Peyer's patch (tissue), 4 donors: ENCODE measurements at places on chromosomes 16 and 17. TPM values are rescaled to one million over a fixed set of nuclear protein-coding genes. Genes with fewer than 3 reads are reported as not detected.

DNA sequence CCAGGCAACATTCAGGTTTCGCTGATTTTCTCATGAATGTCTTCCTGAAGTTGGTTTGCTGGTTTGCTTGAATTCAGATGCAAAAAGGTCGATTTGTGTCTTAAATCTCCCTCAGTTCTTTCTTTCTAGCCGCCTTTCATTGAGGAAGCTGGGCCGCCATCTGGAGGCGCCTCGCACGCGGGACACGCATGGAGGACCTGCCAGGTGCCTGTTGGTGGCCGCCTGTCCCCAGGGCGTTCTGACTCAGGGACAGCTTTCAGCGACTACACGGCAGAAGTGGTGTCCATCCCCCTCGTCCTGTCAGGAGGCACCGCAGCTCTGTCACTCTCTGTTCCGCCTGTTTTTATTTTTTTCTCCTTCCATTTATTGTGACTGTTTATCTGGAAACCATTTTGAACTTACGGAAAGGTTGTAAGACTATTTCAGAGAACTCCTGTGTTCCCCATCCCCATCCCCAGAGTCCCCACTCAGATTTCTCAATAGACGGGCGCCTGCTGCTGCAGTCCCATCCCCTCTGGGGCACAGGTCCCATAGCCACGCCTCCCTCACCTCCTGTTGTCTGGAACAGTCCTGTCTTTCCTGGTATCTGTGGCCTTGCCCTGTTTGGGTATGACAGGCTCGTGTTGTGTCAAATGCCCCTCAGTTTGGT is 33.2 kb downstream of the COX4I1 start:
- H3K36me3 ChIP-seq, result no peaks in the 10 kb centered on the region
- peaks cover 8% of the 10 kb centered on the region for H3K4me1 ChIP-seq
- H3K27ac ChIP-seq, result no peak overlapping the region
- H3K4me3 ChIP-seq, result no peak overlapping the region

DNA sequence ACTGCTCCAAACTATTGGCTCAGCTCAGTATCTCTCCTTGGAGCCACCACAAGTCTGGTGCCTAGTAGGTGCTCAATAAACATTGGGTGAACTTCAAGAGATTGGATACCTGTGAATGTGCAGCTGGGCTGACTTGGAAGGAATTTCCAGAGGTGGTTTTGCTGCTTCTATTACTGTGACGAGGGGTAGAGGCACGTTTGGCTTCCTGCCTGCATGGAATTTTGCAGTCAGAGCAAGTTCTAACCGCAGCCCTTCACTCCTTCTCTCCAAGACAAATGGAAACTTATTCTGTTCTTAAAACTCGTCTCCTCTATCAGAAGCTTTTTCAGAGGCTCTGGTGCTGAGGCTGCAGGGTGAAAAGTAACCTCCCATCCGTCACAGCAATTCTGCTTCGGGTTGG is 342.5 kb downstream of the CPPED1 start:
- no peaks in the 10 kb centered on the region for H3K4me1 ChIP-seq
- no peak overlapping the region for H3K4me3 ChIP-seq
- no peak for DNase-seq
- no peak overlapping the region for H3K27ac ChIP-seq

DNA sequence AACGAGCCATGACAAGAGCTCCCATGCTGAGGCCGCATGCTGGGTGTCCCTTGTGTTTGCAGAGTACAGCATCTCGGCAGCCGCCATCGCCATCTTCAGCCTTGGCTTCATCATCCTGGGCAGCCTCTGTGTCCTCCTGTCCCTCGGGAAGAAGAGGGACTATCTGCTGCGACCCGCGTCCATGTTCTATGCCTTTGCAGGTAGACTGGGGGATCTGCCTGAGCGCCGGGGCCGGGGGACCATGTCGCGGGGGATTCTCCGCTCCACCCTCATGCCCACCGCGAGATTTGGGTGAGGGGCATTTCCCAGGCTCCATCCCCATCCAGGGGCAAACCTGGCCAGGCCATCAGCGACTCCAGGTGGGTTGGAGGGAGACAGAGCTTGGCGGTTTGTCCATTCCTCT is 10.7 kb downstream of the CACNG1 start:
- H3K27me3 ChIP-seq, result no peaks in the 10 kb centered on the region
- no peak overlapping the region for H3K27ac ChIP-seq
- H3K4me3 ChIP-seq, result no peak overlapping the region
- no peaks in the 10 kb centered on the region for H3K4me1 ChIP-seq

GRAP gene
- total RNA-seq, result 85.0 TPM

DNA sequence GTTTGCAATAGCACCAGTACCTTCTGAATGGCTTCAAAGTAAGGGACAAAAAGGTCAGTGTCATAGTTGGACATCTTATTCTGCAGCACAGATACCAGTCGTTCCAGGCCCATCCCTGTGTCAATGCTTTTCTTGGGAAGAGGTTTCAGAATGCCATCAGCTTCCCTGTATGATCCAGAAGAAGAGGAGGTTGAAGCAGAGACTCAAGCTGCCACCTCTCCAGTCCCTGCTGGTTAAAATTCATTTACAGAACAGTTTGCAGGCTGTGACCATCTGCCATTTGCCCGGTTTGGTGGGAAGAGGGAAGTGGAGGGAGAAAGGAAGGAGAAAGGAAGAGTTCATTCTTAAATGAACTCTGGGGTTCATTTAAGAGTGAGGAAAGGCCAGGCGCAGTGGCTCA is 18.4 kb upstream of the EXOSC6 start:
- H3K4me3 ChIP-seq, result no peak overlapping the region
- H3K36me3 ChIP-seq, result no peaks in the 10 kb centered on the region
- no peak for DNase-seq

CD7 gene
- total RNA-seq, result 15.4 TPM

GRCh38 chr16:54193665-54194333 is 92.8 kb downstream of the IRX3 start:
- no peak overlapping the region for H3K4me3 ChIP-seq
- H3K27ac ChIP-seq, result no peak overlapping the region
- H3K36me3 ChIP-seq, result no peaks in the 10 kb centered on the region
- peak; percentile 58 for DNase-seq
- H3K27me3 ChIP-seq, result no peaks in the 10 kb centered on the region

GRCh38 chr17:82023447-82024241 is 539 bp downstream of the LRRC45 start:
- no peak for DNase-seq
- H3K4me1 ChIP-seq, result peaks cover 3% of the 10 kb centered on the region
- no peaks in the 10 kb centered on the region for H3K27me3 ChIP-seq
- no peaks in the 10 kb centered on the region for H3K36me3 ChIP-seq

DNA sequence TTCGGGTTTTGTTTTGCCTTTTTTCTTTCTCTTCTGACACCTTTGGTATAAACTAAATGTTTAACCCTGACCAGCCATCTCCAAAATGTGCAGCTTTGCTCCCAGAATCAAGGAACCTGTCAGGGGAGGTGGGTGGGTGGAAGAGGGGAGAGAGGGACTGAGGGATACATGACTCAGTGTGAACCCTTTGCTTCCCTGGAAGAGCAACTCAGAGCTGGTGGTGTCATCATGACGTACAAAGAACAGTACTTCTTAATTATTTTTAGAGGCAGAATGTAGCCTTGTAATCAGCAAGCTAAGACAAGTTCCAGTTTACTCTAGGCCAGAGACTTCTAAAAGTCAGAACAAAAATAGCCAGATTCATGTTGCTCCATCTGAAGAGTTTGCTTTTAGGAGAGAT is 119.6 kb upstream of the HAS3 start:
- H3K27me3 ChIP-seq, result no peaks in the 10 kb centered on the region
- H3K4me3 ChIP-seq, result no peak overlapping the region
- no peaks in the 10 kb centered on the region for H3K4me1 ChIP-seq
- DNase-seq, result no peak
- H3K27ac ChIP-seq, result no peak overlapping the region
- H3K36me3 ChIP-seq, result no peaks in the 10 kb centered on the region

DNA sequence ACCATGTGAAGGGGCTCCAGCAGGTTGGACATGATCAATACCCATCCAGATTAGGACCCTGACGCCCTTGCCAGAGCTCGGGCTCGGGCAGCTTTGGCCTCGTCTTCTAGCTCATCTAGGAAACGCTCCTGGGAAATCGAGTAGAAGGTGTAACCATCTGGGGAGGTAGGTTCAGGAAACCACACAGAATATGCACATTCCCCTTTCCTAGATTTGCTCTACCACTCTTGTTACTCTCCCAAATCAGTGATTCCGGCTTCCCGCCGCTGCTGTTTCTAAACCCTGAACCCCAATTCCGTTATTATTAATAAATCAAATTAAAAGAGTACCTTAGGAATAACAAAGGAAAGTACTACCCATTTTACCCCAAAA is 507 bp downstream of the COA3 start:
- peaks cover 4% of the 10 kb centered on the region for H3K4me1 ChIP-seq
- H3K4me3 ChIP-seq, result peak overlapping the region; percentile 93
- no peak for DNase-seq
- no peaks in the 10 kb centered on the region for H3K27me3 ChIP-seq

DNA sequence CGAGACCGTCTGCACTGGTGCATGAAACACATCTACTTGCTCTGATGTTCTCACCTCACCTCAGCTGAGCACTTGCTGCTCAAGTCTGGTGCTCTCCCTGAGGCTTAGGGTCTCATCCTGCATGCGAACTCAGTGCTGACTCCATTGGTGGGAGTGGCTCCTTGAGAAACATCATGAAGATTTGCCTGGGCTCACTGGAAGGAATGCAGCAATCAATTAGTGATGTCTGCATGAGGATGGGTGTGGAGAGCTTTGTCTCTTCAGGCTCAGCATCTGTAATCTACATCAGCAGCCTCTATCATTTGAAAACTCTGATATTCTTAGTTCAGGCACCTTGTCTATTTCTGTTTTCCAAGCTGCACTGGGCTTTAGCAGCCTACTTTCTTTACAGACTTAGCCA is 204.4 kb downstream of the IRF8 start:
- H3K4me1 ChIP-seq, result no peaks in the 10 kb centered on the region
- H3K36me3 ChIP-seq, result no peaks in the 10 kb centered on the region
- no peak overlapping the region for H3K27ac ChIP-seq
- DNase-seq, result peak; percentile 11
- no peaks in the 10 kb centered on the region for H3K27me3 ChIP-seq

MAPK8IP3 gene
- 228 TPM for total RNA-seq

GRCh38 chr17:82663381-82664275 is 15.4 kb upstream of the WDR45B start:
- DNase-seq, result no peak
- no peaks in the 10 kb centered on the region for H3K36me3 ChIP-seq
- H3K27me3 ChIP-seq, result no peaks in the 10 kb centered on the region
- H3K4me1 ChIP-seq, result no peaks in the 10 kb centered on the region
- no peak overlapping the region for H3K4me3 ChIP-seq
- H3K27ac ChIP-seq, result no peak overlapping the region

GRCh38 chr17:79057737-79058385 is 16.8 kb upstream of the ENGASE start:
- no peak for DNase-seq
- H3K4me3 ChIP-seq, result no peak overlapping the region
- no peaks in the 10 kb centered on the region for H3K4me1 ChIP-seq
- no peaks in the 10 kb centered on the region for H3K36me3 ChIP-seq
- no peak overlapping the region for H3K27ac ChIP-seq

- peaks cover 3% of the 10 kb centered on the region for H3K36me3 ChIP-seq
- peak; percentile 80 for DNase-seq
- H3K27ac ChIP-seq, result no peak overlapping the region
- no peak overlapping the region for H3K4me3 ChIP-seq
Observed at GRCh38 chr17:46935658-46936266, 12.8 kb downstream of the GOSR2 start.

KAT2A gene
- total RNA-seq, result 9.8 TPM

DNA sequence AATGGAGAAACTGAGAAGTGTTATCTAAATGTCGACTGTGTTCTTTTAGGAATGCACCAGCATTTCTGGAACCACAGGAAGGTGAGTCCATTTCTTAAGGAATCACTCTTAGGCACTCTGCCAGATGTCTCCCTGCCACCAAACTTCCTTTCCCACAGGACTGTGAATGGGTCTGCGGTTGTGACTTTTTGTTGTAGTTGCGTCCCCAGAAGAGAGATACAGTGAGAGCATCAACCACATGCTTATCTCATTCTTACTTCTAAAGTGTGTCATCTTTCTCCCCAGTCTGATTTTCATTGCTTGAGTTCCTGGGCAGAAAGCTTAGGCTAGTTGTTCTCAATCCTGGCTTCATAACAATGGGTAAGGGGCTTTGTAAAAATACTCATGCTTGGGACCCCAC is 13.4 kb downstream of the ITPRIPL2 start:
- H3K27ac ChIP-seq, result no peak overlapping the region
- no peak overlapping the region for H3K4me3 ChIP-seq
- DNase-seq, result no peak
- no peaks in the 10 kb centered on the region for H3K27me3 ChIP-seq
- no peaks in the 10 kb centered on the region for H3K4me1 ChIP-seq
- no peaks in the 10 kb centered on the region for H3K36me3 ChIP-seq

DNA sequence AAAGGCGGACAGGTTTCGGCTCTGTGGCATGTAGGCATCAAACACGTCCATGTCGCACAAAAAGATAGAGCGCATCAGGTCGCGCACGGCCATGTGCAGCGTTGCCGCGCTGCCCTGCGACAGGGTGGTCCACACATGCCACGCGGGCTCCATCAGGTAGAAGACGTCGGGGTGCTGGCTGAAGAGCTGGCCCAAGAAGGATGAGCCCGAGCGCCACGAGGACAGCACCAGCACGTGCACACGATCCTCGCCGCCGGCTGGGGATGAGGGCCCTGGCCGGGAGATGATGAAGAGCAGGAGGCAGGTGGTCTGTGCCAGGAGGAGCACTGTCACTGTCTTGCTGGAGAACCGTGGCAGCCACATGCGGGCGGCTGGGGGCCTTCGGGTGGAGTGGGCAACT is 5.9 kb downstream of the CHST5 start:
- no peaks in the 10 kb centered on the region for H3K4me1 ChIP-seq
- no peak overlapping the region for H3K27ac ChIP-seq
- no peaks in the 10 kb centered on the region for H3K27me3 ChIP-seq
- H3K36me3 ChIP-seq, result peaks cover 56% of the 10 kb centered on the region
- DNase-seq, result no peak
- H3K4me3 ChIP-seq, result no peak overlapping the region

NOG gene
- 0.40 TPM for total RNA-seq
